NCI-H526 (cell line): ENCODE measurements at places on chromosomes 5 and 9.
A peak's percentile ranks its signal among the peaks of the same experiment; 100 is the strongest.

GRCh38 chr9:99634186-99634585 lies 187.5 kb upstream of the NR4A3 start:
- no peak for DNase-seq

GRCh38 chr5:73298251-73298771 lies 125.3 kb downstream of the TMEM174 start:
- no peak for DNase-seq

DNA sequence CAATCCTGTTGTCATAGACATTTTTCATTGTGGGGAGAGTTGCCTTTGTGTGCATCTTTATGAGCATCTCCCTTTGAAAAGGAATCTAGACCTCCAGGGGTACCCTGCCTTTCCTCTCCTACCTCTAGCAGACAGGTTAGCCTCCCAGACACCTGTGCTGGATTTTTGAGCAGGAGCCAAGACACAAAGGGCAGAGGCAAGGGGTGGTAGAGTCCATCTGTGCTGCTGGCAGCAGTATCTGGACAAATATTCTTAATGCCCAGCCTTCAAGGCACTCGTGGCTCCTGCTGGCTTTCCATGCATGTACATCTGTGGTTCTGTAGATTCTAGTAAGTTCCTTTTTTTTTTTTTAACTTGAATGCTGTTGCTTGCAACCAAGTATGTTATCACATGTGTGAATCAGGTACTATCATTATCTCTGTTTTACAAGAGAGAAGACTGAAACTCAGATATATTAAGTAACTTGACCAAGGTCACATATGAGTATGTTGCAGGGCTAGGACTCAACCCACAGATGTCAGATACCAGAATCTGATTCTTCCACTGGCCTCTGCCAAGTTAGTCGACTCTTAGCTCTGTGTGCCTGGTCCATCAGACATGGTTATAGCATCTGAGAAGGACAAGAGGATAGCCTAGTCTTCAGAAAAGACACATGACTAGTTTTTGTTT lies 32.9 kb upstream of the GPR151 start:
- DNase-seq = no peak

GRCh38 chr9:125634040-125634717 lies 72.8 kb downstream of the MAPKAP1 start:
- DNase-seq = no peak

DNA sequence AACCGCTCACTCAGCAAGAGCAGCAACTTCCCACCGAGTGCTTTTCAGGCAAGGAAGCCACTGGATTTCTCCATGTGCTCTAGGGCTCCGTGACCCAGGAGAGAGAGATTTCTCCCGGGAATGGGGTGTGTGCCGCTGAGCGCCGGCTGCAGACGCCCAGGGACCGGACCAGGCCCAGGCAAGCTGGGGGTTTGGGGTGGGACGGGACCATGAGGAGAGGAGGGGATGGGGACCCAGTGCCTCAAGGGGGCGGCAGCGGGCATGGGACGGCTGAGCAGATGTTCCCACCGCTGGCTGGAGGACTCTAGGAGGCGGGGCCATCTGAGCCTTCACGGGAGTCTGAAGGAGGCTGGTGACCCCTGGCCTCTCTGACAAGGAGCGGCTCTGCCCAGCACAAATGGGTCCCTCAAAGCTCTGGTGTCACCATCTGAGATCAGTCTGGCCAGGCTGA lies 8.5 kb downstream of the LCN9 start:
- no peak for DNase-seq

- peak; percentile 30 for DNase-seq
Measured at GRCh38 chr9:129988607-129989361, 54.2 kb downstream of the FNBP1 start.

DNA sequence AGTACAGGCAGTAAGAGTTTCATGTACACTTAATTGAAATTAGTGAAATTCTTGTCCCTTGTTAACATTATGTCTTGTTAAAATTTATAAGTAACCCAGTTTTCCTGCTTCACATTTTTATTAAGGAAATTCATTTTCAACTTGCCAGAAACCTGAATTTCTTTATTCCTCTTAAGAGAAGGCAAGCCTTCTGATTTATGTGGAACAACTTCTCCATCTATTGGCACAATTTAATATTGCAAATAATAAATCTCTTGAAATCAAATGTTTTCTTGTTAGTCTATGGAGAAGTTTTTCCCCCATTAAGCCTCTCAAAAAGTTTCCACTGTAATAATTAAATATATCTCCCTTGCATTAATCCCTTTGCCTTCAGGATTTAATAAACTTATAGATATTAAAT lies 33.8 kb upstream of the ACO1 start:
- DNase-seq = peak; percentile 77

DNA sequence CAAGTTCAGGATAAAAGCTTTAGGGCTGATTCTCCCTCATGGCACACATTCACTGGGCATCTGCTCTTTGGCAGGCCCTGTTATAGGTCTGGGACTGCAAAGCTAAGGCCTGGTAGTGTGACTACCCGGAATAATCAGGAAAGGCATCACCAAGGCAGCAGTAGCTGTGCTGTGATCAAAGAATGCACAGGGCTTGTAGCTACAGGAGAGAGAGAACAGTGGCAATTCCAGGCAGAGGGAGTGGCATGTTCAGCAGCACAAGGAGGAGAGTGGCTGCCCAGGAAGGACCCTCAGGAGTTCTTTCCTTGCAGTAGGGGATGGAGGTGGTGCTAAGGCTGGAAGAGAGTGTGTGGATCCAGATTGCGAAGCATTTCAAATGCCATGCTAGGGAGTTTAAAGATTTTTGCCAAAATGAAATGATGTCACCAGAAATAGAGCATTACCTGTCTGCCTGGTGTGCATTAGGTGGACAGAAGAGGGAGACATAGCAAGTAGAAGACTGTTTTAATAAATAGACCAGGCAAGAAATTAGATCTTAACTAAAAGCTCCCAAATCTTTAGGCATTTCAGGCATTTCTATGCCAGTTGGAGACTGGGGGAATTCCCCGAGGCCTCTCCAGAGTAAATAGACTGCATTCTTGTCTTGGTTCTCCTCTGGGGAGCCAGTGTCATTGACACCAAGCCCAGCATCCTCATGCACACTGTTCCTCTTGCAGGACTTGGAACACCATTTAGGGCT lies 69.1 kb downstream of the GPR21 start:
- no peak for DNase-seq

- no peak for DNase-seq
Measured at GRCh38 chr9:110912419-110913291, 125.6 kb downstream of the LPAR1 start.

DNA sequence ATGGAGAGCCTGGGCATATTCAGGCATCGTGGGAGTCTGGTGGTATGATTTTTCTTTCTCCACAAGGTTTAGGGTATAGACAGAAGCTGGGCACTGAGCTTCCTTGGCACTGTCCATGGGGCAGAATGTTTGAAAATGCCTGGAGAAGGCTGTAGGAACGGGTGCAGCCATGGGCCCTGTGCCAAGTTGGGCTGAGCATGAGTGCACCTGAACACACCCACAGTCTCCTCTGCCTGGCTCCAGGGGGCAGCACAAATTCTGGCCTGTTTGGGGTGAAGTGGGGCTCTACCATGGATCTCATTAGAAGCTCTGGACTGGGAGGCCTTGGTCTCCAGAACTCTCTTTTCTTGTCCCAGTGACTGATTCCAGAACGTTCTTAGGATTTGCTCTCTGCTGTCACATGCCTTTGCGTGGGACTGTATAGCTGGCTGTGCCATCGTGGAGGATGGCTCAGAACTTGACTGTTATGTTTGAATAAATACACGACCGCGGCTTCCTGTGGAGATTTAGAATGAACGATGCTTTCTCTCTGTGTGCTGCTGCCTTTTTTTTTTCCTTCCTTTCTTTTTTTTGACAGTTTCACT lies 229.8 kb downstream of the FANCC start:
- no peak for DNase-seq

DNA sequence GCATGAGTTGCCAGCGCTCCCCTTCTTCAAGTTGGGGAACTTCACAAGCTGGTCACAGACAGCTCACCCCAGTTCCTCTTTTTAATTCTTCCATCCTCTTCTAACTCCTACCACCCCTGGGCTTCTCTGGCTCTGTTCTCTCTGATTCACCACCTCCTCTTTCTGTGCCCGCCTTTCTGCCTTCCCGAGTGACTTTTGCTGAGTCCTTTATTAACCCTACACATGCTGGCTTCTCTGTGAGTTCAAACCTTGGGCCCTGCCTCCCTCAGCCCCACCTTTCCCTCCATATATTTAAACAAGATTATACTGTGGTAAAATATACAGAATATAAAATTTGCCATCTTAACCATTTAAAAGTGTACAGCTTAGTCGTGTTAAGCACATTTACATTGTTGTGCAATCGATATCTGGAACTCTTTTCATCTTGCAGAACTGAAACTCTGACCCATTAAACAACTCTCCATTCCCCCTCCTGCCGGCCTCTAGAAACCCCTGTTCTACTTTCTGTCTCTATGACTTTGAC lies 32.0 kb downstream of the SLC46A2 start:
- no peak for DNase-seq

GRCh38 chr9:8879284-8879683 lies 1079.7 kb upstream of the DMAC1 start:
- no peak for DNase-seq

DNA sequence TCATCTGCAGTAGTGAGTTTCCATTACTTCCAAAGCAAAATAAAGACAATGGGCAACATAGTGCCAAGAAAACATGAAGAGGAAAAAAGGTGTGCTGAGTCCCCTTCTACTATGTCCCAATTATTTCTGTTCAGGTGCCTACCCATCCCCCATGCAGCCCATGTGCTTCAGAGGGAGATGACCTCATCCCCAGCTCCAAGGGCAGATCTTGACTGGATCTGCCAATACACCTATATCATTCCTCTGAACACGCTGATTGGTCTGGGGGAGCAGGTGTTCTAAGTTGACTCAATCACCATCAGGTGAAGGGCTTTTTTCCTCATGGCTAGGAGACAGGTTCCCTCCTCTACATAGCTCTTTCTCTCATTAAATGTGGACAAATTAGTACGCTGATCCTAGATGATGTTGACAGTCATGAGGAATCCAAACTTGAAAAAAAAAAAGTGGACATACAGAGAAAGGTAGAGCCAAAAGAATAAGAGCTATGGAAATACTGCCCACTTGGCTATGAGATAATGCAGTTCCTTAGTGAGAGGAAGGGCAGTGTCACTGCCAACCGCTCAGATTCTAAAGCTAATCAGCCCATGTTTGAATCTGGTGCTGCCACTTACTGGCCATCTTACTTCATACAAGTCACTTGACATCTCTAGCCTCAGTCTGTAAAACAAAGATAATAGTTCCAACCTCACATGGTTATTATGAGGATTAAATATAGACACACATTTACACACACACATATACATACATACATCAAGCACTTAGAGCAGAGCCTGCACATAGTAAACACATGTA lies 23.1 kb downstream of the PRELID2 start:
- no peak for DNase-seq

DNA sequence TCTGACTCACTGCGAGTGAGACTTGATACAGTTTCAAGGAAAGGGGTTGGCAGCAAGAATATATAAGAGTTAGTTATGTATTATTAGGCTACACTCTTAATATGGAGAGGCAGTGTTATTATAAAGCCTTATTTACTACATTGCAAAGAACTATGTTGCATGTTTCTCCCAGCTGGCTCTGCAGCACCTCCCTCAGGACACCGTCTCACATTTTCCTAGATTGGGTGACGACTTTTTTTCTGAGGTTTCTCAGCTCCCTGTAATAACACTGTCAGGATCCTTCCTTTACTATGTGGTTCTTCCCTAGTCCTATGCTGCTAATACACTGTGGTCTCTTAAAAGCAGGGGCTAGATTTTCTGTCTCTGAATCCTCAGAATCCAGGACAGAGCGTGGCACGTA lies 153.7 kb downstream of the INSYN2B start:
- no peak for DNase-seq

GRCh38 chr5:158917731-158918130 lies 182.0 kb downstream of the EBF1 start:
- no peak for DNase-seq

DNA sequence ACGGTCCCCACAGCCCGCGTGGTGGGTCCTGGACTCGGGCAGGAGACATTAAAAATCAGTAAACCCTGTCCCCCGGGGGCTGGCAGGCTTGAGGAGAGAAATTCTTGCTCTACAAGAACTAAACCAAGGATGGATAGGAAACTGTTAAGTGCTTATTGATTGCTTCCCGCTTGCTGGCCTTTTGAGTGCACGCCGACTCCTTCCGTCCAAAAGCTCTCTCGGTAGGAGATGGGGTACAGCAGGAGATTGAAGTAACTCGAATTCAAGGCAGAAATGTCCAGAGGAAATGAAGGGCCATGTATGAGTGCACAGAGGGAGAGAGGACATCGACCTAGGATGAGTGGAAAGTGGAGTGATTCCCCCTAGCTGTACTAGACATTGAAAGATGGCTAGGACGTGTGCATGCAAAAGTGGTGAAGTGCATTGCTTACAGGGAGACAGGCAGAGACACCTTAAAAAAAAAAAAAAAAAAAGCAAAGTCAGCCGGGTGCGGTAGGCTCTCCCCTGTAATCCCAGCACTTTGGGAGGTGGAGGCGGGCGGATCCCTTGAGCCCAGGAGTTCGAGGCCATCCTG lies 923 bp downstream of the RECK start:
- DNase-seq = peak; percentile 55

DNA sequence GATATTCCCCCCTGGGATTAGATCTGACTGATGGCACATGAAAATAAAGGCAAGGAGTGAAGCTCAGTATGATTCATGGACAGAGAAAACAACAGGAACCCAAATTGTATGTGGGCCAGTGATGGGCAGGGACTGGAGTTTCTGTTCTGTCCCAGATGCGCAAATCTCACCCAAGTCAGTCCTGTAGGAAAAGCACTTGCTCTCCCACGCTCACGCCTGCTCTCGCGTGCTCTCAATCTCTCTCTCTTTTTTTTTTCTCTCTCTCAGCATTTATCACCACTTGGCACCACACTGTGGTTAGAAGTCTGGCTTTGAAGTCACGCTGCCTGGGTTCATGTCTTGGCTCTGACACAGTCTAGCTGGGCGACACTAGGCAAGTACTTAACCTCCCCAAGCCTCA lies 106.5 kb upstream of the LRRTM2 start:
- DNase-seq = no peak

GRCh38 chr5:181188700-181189362 lies 16.2 kb downstream of the TRIM7 start:
- DNase-seq = no peak

DNA sequence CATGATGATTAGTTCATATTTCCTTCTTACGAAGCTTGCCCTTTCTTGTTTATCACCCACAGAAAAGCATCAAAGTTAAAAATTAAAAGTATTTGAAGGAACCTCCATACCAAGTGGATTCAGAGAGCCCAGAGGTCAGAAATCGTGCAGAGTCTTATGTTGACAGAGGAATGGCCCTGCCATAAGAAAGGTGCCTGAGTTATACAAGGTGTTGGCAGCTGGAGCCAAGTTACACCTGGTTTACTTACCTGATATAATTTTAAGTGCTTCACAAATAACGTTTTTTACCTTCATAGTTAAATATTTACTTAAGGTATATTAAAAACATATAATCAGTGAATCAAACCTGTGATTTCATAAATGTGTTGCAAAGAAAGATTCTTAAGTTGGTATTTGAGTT lies 42.3 kb upstream of the DHFR start:
- no peak for DNase-seq

GRCh38 chr5:116785106-116785505 lies 210.5 kb upstream of the SEMA6A start:
- DNase-seq = no peak

GRCh38 chr5:158461240-158461854 lies 602.4 kb upstream of the CLINT1 start:
- no peak for DNase-seq
